ENCODE measurements at places on chromosomes 7 and 10.

- DNase-seq = no peak
Measured at GRCh38 chr10:6271663-6272062, 68.9 kb downstream of the PFKFB3 start.

GRCh38 chr10:52297747-52298146 is 16.3 kb upstream of the DKK1 start:
- DNase-seq = no peak

DNA sequence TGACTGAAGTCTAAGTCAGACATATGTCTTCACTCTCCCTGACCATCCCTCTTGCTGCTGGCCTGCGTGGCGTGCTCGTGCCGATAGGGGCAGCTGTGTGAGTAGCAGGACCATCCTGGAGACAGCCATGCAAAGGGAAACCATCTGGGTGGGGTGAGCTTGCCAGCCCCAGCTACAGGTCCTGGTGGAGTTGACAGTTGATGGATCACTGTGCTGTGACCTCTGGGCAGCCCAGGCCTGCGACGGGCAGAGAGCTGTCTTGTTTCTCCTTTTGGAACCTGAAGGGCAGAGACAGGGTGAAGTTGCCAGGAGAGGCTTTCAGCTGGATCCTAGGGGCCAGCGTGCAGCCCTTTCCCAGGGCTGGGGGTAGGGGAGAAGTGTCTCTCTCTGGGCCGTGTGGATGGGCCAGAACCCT is 44.7 kb downstream of the GRK5 start:
- no peak for DNase-seq

GRCh38 chr10:31584098-31584631 is 265.1 kb downstream of the ZEB1 start:
- DNase-seq = no peak

- DNase-seq = no peak
Measured at GRCh38 chr10:75826846-75827245, 395.4 kb downstream of the LRMDA start.

DNA sequence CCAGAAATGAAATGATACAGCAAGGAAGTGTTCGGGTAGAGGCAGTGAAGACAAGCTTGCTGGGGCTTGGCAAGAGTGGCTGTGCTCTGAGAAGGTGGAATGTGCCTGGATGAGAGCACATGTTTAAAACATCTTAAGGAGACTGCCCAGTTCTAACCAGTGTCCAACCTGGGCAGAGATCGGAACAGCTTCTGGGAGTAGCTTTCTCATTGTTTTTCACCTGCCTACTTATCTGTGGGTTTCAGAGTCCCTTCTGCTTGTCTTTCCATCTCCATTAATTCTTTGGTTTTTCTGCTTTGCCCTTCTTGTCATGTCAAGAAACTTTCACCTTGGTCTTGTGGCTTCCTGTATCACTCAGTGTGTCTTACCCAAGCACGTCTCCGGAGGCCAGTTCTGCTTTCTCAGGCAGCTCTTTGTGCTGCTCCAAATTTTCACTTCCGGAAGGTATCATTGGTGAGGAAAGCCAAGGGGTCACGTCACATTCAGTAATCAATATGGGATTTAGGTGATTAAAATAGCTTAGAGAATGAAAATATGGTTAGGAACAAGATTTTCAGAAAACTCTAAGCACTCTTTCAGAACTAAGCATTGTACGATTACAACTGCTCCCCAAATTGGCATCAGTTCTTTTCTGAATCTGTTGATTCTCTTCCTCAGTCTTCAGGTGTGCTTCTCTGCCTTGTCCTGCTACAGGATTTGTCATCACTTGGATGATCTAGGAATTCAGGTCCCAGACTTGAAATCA is 5.5 kb upstream of the LAMB4 start:
- peak; percentile 3 for DNase-seq

- DNase-seq = no peak
Measured at GRCh38 chr7:27933671-27934565, 194.0 kb downstream of the TAX1BP1 start.

DNA sequence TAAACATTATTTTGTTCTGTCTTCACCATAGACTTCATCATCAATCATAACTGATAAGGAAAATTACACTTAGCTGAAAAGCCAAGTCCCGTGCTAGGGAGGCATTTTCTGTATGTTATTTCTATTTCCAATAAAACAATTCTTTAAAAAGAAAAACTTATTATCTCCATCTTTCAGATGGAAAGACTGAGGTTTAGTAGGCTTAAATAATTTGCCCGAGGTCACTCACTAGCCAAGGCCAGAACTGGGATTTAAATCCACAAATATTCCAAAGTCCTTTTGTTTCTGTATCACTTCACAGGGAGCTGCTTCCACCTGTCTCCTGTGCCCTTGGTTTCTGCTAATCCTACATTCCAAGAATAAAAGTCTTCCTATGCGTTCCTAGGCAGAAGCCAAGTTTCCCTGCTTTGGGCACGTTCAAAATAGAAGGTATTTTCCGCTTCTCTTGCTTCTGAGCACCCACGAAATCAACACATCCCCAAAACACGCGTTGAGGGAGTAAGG is 732 bp downstream of the CPVL start:
- no peak for DNase-seq

DNA sequence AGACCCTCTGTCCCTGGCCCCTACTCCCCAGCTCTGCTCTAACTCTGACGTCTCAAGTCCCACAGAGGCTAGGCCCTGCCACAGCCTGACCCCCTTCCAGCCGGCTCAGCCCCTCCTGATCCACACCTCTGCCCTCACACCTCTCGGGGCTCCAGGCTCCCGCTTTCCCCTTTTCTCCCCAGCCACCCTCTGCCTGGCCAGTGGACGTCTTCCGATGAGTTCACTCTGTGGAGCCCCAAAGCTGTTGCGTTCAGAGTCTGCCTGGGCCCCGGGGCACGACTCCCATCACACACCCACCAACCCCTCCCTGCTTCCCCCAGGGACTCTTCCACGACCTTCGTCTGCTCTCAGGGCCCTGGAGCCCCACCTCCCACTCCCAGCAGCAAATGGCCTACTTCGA is 18.4 kb upstream of the TBRG4 start:
- DNase-seq = no peak

DNA sequence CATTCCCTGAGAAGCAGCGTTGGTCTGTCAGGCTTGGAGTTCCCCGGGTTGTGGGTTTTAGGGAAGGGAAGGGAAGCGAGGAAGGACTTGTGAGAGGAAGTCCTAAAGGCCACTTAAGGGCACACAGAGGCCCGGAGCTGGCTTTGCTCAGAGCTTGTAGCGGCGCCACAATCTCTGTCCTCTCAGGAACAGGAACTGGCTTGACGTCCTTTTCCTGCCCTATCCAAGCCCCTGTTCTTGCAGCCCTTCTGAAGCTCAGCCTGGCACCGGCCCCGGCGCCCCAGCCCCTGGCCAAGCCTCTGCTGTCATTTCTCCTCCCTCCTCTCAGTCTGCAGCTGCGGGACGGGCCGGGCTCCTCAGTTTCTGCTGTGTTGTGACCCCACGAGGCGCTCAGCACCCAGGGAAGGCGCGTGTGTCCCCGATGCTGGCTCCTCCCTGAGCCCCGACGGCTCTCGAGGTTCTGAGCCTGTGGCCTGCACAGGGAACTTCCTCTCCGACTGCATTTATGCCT is at the start of gene GIMAP8:
Gene GIMAP8 (plus strand): TSS at position 140 of the 511 bp plus-strand sequence. CDS start 16,069 bp downstream, outside the sequence.
- DNase-seq = peak; percentile 38

DNA sequence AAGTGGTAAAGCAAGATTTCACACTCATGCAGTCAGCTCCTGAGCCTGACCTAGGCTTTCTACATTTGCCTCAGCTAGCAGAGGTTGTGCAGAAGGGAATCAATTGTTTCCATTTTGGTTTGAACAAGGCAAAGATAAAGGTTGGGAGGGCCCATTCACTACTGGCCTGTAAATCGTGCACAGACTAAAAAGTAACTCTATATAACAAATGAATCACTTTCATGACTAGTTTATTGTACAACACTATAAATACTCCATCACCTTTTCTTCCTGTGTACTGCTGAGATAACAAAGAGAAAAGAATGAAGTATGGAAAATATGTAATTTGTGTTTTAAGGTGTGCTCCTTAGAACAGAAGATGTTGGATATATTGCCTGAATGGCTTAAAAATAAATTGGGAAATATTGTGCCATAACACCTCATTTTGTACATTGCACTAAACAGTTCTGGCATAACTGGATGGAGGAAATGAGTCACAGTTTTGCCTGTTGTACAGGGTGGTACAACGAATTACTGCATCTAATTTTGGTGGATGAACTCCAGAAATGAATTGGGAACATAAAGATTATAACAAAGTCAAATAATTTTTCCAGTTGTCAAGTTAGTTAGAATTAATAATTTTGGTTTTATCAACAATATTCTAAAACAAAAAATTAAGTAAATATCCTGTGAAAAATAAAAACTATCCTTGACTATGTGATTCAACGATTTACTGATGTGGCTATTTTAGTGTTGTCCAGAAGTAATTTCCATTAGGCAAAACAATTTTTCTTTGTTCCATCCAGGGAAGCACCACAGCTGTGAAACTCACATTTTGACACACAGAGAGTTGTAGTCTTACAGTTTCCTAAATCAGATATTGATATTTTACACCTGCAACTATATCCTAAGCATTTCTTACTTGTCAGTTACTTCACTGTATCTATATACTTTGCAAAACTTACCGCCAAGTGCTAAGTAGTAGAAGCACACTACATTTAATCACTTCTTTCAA is 18.0 kb downstream of the SEMA3C start:
- no peak for DNase-seq

- no peak for DNase-seq
Measured at GRCh38 chr10:103676851-103677417, 178.4 kb downstream of the SH3PXD2A start.

DNA sequence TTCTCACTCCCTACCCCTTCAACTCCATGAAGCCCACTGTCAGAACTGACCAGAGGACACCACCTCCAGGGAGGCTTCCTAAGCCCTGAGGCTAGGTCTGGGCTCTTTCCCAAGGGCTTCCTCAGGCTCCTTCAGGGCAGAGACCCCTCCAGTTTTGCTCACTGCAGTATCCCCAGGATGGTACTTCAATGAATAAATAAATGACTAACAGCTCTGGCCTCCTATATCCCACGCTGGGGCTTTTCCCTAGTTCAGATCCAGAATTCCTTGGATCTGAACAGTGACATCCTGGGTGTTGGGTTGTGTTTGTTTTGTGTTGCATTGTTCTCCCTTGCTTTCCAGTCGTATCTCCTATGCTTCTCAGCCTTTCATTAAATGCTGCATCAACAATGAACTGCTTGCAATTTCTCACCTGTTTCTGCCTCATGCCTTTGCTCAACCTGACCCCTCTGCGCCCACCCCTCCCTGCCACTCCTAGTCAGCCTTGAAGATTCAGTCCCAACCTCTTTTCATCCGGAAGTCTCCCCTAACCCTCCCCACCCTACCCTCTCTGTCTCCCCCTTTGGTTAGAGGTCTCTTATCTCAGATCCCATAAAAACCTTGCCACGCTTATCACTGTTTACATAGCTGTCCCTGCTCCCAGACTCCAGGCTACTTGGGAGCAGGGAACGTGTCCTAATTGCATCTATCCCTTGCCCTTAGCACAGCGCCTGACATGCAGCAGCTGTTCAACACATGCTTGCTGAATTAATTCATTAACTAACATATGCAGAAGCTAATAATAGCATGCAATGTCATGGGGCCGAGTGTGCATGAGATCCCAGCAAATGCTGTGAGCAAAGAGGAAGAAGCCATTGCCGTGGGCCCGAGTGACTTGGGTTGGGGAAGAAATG is 41.7 kb downstream of the PPP1R3C start:
- DNase-seq = no peak

GRCh38 chr7:155648752-155649339 is 4.4 kb downstream of the RBM33 start:
- no peak for DNase-seq

Measured in stimulated activated CD8-positive, alpha-beta memory T cell treated with anti-CD3 and anti-CD28 coated beads, Interleukin-7, amount 100 ng/mL, for 1 hour (primary cell).